GM23338 (cell line): ENCODE measurements at places on chromosomes 13 and 19. TPM values are rescaled to one million over a fixed set of nuclear protein-coding genes. Genes with fewer than 3 reads are reported as not detected.

GRCh38 chr19:7874076-7874896 is at the start of gene PRR36:
Gene PRR36, minus strand, starts transcription at chr19:7874390. Its CDS starts 701 bp downstream, at chr19:7873689.
- DNase-seq = peak; percentile 91

DNA sequence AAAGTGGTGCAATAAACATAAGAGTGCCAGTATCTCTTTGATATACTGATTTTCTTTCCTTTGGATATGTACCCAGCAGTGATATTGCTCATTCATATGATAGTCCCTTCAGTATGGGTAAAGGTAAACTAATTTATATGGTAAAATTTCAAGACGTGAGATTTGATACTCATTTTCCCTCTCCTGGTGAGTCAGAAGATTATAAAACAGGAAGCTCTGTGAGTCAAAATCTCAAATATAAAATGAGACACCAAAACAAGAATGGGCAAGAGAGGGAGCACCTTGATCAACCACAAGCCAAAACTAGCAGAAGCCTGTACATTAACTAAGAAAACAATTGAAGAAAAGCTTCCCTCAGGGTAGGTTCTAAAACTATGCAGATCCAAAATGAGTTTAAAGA is 216.3 kb downstream of the SLITRK6 start:
- no peak for DNase-seq

NCR1 gene
- total RNA-seq = 0.78 and 2.0 TPM in 2 replicates

DNA sequence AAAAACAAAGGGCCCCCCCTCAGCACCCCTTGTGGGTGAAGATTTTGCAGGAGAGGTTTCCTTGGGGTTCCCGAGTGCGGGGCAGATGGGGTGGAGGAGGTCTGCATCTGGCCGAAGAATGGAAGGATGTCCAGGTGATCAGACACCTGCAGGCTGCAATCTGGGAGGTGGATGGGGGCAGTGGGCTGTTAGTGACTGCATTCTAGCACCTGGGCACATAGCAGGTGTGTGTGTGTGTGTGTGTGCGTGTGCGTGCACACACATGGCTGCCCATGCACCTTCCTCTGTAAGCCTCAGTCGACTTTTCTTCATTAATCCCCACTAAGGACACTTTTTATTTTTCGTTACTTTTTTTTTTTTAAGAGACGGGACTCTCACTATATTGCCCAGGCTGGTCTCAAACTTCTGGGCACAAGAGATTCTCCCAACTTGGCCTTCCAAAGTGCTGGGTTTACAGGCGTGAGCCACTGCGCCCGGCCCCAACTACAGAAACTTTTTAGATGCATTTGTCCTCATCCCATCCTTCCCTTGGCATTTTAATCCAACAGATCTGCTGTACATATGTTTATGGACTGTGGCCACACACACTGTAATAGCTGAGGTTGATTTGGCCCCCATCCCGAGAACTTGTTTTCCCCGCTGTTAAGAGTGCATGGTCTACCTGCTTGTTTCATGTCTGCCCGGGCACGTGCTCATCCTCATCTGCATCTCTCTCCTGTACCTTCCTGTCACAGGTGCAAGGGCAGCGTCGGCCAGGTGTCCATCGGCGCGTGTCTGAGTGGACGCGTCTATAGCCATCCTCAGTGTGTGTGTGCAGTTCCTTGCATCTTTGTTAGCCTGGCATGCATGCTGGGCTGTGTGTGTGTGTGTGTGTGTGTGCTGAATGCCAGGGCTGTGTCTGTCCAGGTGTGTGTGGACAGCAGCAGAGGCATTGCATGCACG is 731 bp downstream of the MAG start:
- DNase-seq = no peak

GRCh38 chr19:4284176-4284958 is 5.3 kb downstream of the SHD start:
- peak; percentile 98 for DNase-seq

DNA sequence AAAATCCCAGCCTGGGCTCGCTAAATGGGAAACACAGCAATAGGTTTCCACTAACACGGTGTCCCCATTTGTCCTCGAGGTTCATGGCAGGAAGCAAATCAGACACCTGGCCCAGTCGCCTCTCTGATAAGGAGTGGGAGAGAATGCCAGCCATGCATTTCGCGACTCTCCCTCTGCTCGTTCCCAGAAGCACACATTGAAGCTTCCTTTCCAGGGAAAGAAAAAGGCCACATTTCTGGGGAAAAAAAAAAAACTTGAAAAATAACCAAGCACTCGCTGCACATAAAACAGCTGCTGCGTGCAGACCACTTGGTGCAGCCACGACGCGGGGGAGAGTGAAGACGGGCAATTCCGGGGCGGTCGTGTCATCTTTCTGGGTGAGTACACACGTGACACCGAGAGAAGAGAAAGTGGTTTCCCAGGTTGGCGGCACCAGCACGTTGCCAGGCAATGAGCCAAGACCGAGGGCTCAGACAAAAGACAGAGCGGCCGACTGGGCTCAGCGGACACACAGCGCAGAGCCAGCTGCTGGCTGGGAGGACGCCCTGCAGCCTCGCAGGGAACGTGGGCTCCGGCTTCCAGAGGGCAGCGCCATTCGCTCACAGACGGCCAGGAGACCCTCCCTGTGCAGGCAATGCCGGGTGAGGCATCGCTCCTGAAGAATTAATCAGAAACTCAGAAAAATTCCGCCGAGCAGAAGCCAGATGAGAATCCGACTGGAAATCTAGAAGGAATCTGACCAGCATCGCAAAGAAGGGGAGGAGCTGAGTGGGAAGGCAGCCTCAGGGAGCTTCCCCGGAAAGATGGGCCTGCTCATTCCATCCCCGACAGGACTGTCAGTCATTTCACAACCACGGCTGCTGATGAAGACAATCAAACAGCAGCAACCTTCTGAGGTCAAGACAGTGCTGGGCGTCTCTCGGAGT is 83.2 kb upstream of the IRS2 start:
- DNase-seq = peak; percentile 28

GRCh38 chr13:97367016-97367822 is 66.8 kb upstream of the RAP2A start:
- DNase-seq = peak; percentile 26

GRCh38 chr13:74622284-74622683 is 488.1 kb upstream of the KLF12 start:
- DNase-seq = no peak

ATP4B gene
- not detected in 2 replicates for total RNA-seq

DNA sequence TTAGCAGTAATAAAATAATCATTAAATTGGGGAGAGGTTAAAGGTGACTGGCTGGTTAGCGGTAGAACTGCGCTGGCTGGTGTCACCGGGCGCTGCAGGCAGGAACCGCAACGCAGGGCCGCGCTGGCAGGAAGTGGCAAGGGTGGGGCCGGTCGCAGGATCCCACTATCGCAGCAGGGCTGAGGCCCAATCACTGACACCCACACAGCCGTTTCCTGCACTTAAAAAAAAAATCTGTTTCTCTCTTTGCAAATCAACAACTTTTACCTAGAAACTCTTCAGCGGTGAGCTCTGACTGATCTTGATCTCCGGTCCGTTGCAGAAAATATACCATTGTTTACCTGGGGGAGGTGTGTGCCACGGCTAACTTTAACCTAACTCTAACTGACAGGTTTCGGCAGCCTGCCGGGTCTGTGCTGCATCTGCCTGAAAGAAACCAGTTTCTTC is 46.9 kb downstream of the KLF2 start:
- no peak for DNase-seq

DNA sequence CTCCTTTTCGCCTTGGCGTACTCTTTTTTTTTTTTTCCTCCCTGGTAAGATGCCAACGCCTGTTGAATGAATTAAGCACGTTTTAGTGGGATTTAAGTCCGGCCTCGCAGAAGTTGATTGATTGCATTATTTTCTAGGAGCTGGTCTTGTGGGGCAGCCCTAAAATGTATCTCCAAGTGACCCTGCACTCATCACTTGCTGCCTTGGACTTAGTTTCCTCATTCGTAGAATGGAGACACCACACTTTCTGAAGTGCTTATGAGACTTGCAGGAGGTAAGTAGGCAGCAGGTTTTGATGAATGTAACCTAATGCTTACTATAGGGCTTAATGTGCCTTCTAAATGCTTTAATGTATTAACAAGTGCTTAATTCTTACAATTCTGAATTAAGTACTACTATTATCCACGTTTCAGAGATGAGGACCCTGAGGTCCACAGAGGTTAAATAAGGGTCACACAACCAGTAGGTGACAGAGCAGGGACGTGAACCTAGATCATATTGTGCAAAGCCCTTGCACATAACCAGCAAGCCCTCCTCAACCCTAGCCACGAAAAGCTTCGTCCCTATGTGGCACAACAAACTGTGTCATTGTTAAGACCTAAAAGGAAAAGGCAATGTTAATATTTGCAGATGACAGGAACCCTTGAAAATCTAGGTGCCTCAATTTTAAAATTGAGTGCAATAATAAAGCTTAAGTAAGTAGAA is 514 bp upstream of the ARGLU1 start:
- no peak for DNase-seq

- no peak for DNase-seq
Observed at GRCh38 chr19:17137417-17137816, 61.8 kb downstream of the MYO9B start.

DNA sequence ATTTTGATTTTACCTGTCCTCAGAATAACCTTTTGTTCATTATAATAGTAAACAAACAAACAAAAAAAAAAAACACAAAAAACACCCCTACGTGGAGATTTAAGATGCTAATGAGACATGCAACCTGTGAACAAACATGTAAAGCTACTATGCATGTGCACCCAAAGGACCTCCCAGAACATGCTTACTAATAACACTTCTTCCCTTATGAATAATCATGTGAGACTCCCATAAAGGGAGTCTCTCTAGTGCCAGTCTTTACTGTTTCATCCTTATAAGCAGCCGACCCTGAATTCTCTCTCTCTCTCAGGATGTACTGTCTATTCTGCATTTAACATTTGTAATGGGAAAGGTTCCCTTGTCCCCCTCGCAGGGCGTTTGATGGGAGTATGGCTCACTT is 1051.1 kb downstream of the PCDH17 start:
- no peak for DNase-seq

DNA sequence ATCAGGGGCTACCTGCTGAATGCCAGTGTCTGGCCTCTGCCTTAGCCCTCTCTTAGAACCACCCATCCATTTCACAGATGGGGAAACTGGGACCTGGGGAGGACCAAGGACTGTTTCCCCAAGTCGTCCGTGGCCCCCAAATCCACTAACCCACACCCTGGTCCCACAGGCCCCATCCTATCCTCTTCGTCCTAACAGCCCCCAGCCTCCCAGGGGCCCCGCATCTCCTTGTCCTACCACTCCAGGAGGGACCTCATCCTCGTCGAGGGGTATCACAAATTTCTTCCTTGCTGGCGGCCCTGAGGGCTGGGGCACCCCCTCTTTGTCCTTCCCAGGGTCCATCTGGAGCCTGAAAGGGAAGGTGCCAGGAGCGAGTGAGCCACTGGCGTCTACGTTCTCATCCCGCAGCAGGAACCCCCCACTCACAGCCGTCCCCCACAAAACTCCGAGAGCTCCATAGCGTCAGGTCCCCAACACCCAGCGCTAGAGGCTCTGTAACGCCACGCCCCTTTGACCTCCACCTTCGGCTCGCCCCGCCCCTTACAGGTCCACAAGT is 606 bp downstream of the ERCC1 start:
- DNase-seq = no peak

GRCh38 chr13:32905063-32905863 is 111.0 kb upstream of the KL start:
- DNase-seq = peak; percentile 14

C1QTNF9B gene
- total RNA-seq = 0.28 and 1.7 TPM in 2 replicates

DNA sequence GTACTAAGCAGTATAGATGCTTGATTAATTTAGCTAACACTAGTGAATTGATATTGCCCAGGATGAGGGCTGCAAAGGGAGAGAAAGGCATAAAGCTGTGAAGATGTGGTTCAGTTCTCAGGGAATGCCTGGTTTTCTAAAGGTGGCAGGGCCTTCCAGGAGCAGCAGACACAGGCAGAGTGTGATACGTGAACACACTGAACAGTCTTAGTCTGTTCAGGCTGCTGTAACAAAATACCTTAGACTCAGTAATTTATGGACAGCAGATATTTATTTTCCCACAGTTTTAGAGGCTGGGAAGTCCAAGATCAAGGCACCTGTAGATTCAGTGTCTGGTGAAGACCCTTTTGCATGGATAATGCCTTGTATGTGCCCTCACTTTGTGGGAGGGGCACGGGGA is 8.7 kb upstream of the SPATA13 start:
- no peak for DNase-seq

ZNF763 gene
- total RNA-seq = 0.87 and 2.2 TPM in 2 replicates

DNA sequence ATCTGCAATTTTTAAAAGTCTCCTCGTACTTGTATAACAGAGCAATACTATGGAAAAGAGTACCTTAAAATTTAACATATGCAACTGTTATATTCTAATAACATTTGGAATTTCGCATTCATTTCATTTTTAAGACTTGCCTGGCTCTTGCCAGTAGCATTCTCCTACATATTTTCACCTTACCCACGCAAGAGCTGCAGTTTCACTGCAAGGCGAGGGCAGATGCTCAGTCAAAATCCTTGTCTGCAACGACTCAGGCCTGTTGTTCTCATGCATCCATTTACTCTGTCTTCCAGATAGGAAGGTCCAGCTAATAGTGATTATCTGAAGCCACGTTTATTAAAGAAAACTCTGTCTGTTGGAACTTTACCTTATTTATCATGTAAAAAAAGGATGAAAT is 227.0 kb upstream of the RFC3 start:
- DNase-seq = no peak

ZNF850 gene
- 41.1 and 43.9 TPM in 2 replicates for total RNA-seq

IGSF23 gene
- total RNA-seq = not detected in 2 replicates
